ENCODE measurements at places on chromosomes 11 and 22.
A peak's percentile ranks its signal among the peaks of the same experiment; 100 is the strongest.

DNA sequence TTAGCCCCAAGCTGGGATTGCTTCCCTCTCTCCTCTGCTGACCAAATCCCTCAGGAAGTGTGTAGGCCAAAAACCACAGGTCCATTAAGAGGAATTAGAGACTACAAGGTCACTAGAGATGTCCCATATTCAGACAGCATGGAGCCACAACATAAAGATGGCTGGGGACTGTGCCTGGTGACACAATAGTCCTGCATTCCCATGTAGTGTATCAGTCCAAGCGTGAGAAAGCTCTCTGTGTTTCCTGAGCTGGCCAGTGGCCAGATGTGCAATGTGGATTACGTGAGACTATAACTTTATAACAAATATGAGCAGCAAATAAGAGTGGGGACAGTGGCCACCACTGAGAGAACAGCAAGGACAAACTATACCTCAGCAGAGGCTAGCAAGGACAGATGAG lies 7.6 kb upstream of the MS4A10 start:
- no peak for DNase-seq

DNA sequence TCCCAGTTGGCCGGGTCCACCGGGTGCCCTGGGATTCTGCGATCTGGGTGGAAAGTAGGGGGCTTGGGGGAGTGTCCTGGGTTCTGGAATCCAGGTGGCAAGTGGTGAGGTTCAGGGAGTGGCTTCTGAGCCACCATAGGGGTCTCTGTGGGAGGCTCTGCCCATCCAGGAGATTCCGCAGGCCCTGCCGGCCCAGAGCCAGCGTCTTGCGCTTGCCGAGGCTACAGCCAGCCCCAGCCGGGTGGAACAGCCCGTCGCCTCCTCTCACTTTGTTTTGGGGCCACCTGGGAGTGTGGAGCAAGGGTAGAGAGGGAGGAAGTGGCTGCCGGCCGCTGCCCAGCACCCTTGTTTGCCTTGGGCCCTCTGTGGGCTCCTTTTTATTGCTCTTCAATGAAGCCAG lies 60.6 kb upstream of the PPP6R3 start:
- DNase-seq: no peak

DNA sequence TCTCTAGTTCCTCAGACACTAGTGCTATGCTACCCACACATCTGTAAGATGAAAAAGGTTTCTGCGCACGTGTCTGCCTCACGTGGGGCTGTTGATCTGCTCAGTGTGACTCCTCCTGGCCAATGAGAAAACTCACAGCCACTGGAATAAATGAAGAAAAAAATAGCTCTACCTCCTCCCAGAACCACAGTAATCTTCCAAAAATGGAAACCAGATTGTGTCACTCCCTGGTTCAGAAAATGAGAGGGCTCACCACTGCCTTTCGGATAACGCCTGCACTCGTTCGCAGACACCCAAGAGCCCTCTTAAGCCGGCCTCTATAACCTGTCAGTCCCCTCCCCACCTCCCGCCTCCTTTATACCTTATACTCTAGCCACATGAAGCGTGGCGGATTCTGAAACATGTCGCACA lies 5.1 kb downstream of the APBB1 start:
- DNase-seq: peak; percentile 40

GRCh38 chr11:104118105-104118744 lies 45.7 kb downstream of the PDGFD start:
- no peak for DNase-seq

- no peak for DNase-seq
Observed at GRCh38 chr11:390175-390574, 3.8 kb upstream of the PKP3 start.

DNA sequence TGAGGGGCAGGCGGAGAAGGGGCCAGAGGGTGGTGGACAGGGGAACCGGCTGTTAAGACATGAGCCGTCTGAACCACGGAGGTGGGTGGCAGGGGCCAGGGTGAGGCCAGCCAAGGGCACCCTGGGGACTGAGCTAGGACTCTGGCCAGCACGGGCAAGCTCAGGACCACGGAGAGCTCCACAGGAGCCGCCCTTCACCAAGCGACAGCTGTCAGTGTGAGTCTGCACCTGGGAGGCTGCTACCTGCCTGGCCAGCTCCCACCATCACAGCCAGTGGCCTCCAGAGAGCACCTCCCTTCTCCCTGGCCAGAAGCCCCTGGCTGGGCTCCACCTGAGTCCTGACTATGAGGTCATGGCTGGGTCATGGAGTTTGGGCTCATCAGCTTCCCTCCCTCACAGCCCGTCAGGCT lies 21.6 kb downstream of the MGAT3 start:
- DNase-seq: peak; percentile 17

DNA sequence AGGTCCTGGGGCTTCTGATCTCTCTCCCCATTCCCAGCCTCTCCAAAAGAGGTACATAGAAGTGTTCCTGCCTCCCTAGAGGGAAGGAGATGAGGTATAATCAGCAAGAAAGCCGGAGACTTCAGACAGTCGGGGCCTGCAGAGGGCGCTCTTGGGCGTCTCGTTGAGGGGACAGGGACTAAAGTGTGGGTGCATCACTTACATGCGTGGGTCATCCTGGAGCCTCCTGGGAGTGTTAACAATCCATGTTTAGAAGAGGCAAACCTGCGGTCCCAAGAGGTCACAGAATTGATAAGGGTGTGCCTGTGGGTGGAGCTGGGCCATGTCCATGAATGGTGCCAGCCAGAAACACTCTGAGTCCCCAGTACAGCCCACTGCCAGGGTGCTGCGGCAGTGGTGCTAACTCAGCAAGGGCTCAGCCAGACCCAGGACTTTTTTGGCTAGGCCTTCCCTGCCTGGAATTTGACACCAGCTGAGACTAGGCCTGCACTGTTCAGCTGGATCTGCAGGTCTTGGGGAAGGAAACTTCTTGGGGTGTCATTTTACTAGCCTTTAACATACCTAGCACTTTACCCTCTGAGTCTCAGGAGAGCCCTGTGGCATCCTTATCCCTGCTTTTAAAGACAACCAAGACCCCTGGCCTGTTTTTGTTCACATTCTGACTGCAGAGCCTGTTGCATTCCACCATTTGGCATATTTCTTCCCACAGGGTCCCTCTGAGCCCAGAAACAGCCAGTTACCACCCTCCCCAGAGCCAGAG lies 5.5 kb downstream of the YDJC start:
- peak; percentile 51 for DNase-seq

- DNase-seq: no peak
Observed at GRCh38 chr11:104175769-104176168, 11.8 kb upstream of the PDGFD start.

DNA sequence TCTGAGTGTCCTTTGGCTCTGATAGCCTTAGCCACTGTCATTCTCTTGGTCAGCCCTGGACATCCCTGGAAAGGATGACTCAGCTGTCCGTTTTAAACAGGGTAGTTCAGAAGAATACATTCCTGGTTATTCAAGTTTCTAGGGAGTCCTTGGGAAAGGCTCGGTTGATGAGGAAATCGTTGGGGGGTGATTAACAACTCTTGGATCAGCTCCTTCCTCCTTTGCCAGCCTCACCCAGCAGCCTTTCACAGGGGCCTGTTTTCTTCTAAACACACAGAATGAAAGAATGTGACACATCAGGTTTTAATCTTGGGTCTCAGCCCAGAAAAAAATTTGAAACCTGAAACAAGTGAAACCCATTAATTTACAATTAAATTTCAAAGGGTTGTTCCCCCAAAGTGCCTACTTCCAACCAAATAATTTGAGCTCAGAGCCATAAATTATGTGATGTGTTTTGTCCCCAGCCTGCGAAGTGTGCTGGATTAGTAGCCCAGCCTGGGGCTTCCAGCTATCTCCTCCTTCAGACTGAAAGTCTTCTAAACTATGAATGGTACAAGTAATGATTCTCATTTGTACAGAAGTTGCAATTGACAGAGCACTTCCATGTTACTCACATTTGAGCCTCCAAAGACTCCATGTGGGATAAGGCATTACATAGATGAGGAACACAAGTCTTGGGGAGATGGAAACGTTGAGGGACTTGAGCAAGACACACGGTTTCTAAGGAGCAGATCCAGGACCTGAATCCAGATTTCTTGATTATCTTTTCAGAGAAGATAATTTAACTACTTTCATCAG lies 19.3 kb upstream of the MRGPRX2 start:
- no peak for DNase-seq

DNA sequence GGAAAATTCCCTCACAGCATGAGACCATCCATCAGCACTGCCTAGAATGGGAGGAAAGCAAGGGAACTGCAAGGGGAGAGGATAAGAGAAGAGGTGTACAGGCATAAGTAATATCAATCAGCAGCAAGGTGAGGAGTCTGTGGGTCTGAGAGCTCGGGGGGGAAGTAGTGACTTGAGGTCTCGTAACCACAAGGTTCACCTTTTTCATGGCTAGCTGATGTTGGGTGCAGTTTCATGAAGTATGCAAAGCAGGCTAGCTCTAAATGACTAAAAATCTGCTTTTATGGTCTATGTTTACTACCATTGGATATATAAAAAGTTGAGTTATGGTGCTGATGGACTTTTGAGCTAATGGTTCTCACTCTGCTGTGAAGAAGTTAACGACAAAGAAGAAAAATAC lies 35.8 kb downstream of the OR4C6 start:
- DNase-seq: no peak

- no peak for DNase-seq
Observed at GRCh38 chr11:87840786-87841185, 334.5 kb downstream of the RAB38 start.

Data from activated CD4-positive, alpha-beta T cell treated with anti-CD3 and anti-CD28 coated beads, Interleukin-2, Interleukin-6, amounts not matched to agents 100 ng/mL and 50 ng/mL, durations not matched to agents 16 hours and 8 hours (primary cell).